T47D (cell line): ENCODE measurements at places on chromosomes 5 and 9.

- no peak for DNase-seq
Observed at GRCh38 chr5:99061711-99062110, 132.9 kb upstream of the CHD1 start.

- no peak for DNase-seq
Observed at GRCh38 chr9:99870126-99870525, 36.3 kb upstream of the STX17 start.

- peak; percentile 22 for DNase-seq
Observed at GRCh38 chr9:106286249-106286648, 576.7 kb upstream of the ZNF462 start.

DNA sequence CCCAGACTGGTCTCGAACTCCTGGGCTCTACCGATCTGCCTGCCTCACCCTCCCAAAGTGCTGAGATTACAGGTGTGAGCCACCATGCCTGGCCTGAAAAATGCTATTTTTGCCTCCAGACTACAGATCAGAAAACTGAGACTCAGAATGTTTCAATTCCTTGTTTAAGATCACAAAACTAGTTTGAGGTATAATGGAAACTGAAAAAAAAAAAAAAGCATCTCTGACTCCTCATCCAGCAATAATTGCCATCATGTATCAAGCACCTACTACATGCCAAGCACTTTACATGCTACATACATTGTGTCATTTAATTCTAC lies 35.6 kb downstream of the PLAC8L1 start:
- DNase-seq = no peak

GRCh38 chr5:86546044-86546443 lies 71.7 kb upstream of the COX7C start:
- DNase-seq = no peak

DNA sequence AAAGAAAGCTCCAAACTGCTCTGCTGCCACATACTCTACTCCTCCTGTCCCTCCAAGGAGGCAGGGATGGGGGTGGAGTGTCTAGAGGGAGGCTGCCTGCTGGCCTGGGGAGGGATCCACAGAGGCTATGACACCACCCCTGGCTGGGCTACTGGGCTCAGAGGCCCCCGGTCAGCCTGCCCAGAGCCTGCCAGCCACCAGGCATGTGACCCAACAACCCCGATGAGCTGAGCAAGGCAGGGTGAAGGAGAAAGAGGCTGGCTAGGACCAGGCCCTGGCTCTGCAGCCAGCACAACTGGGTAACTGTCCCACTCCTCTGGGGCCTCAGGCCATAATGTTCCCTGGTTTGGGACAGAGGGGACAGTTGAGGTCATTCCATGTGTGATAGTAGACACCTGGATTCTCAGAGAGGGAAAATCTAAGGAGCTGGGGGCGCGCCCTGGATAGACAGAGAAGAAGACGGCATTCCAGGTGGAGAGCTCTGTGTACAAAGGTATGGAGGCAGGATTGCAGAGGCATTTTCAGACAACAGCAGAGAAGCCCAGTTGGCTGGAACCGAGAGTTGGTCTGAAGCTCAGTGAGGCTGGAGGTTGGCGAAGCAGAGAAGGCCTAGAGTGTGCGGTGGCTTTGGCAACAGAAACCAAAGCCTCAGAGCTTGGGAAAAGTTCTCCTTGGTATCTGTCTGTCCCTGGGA lies 33.8 kb upstream of the IL17B start:
- DNase-seq = no peak

DNA sequence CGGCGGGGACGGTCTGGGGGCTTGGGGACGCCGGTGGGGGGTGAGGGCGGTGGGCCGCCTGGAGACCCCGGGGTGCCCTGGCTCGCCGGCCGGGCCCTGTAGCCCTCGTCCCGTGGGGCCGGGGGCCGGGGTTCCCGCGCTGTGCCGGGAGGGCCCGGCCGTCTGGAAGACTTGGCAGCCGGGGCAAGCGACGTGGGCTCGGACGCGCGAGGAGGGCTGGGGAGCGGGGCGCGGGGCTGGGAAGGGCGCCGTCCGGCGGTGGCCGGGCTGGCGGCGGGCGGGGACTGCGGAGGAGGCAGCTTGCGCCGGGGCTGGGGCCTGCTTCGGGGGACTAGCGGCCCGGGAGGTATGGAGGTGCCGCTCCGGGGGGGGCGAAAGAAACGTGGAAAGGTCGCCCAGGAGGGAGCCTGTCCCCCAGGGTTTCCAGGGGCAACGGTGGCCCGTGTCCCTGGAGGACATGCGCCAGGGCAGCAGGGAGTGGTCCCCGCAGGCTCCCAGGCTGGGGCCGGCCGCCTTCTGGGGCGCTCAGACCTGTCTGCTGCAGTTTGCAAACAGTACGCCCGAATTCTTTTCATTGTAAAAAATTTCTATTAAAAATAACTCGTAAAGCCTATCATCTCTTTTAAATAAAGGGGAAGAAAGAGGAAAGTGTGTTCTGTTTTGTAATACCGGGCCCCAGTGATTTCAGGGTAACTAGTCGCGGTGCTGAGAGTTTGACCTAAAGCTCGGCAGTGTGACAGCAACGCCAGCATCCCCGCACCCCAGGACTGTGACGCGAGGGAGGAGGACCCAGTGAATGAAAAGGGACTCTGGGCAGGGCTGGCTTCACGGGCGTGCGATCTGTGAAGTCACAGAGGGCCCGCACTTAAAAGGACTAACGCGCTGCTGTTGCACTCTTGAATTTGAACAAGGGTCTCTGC lies 752 bp upstream of the ANKH start:
- DNase-seq = no peak

DNA sequence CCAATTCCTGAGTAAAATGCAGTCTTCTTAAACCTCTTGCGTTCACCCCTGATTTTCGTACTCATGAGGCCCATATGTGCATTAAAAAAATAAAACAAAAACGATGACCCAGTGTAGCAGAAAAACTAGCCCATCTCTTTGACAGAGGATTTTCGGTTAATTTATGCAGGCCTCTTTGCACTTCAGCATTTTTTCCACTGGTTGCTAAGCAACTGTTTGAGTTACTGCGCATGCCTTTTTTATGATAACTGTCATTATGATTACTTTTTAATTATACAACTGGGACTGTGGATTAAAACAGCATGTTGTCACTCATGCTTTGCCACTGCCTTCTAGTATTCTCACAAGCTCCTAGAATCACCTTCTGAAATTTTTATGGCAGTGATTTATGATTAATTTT lies 165.0 kb downstream of the SMARCA2 start:
- no peak for DNase-seq

DNA sequence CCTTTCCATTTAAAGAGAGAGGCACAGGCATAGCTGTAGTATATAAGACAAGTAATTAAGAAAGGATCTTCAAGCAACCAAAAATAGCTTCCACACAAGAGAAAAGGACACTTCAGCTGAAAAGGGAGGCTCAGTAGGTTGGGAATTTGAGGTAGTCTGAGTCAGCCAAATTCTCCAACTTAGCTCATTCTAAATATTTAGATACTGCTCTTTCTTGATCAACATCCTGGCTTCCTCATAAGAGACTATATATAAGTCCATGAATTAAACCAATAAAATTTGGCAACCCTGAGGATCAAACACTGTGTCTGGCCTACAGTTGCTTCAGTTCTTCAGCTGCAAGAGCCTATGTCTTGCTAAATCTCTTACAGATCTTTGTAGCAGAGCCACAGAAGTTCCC lies 17.8 kb downstream of the HINT1 start:
- no peak for DNase-seq

GRCh38 chr9:85430659-85431338 lies 311.0 kb downstream of the AGTPBP1 start:
- no peak for DNase-seq

DNA sequence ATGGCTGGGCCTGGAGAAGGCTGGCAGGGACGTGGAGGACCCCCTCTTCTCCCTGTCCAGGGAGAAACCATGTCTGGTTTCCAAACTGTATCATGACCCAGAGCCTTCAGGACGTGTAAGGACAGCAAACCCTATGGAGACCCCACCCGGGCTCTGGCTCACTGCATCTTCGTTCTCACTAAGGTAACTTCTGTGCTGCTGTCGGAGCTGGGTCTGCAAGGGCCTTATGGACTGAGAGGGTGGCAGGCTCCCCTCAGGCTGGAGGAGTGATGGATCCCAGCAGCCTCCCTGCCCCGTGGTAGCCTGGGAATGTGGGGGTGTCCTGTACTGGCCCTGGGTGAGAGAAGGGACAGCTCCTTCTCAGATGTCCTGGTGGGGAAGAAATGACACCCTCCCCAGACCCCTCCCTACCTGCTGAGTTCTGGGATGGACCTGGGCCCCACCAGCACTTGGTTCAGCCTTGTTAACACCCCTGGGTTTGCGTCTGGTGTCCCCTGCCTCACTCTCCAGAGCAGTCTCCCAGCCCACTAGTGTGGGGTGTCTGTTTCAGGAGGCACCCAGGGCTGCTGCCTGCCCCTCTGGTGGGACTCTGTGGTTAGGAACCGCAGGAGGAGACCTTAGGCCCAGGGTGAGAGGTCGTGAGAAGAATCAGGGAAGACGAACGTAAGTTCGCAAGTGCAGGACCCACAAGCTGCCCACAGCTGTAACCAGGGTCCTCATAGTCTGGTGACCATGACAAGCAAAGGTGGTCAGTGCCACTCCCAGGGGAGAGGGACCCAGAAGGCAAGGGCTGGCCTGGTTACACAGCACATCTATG lies 6.6 kb downstream of the SPATA31E1 start:
- DNase-seq = no peak

- no peak for DNase-seq
Observed at GRCh38 chr9:127866535-127866934, 10.9 kb downstream of the AK1 start.

DNA sequence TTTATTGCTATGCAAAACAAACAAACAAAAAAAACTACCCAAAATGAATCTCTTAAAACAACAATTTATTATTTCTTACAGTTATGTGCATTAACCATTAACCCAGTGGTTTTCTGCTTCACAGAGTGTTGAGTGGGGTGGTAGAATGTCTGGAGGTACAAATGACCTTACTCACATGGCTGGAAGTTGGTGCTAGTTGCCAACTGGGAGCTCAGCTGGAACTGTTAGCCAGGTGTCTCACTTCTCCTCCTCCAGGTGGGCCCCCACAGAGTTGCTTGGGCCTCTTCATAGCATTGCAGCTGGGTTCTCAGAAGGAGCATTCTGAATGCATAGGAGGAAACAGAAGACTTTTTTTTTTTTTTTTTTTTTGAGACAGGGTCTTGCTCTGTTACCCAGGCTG lies 10.5 kb upstream of the B4GALT1 start:
- no peak for DNase-seq

- DNase-seq = no peak
Observed at GRCh38 chr9:76572151-76572550, 113.2 kb downstream of the GCNT1 start.

- DNase-seq = no peak
Observed at GRCh38 chr5:171926311-171926710, 80.1 kb downstream of the FBXW11 start.

GRCh38 chr5:135825373-135826220 lies 8.9 kb upstream of the SLC25A48 start:
- no peak for DNase-seq

DNA sequence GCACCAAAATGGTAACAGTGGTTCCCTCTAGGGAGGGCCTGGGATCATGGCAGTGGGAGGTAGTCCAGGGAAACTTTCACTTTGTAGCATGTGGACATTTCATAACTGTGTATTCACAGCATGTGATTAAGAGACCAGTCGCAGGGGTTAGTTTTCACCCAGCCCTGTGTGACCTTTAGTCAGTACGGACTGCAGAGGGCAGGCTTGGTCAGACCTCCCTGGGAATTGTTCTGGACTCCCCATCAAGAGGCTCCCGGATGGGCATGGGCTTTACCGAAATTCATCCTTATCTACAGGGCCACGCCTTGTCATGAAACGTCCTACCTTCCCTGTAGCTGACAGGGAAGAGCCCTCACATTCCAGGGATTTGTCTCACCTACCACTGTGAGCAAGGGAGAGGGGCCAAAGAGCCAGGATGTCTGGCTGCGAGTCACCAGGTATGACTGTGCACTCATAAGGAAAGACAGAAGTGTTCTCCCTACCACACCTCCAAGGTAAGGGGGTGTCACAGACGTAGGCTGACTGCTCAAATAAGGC lies 19.9 kb downstream of the GPX3 start:
- no peak for DNase-seq

DNA sequence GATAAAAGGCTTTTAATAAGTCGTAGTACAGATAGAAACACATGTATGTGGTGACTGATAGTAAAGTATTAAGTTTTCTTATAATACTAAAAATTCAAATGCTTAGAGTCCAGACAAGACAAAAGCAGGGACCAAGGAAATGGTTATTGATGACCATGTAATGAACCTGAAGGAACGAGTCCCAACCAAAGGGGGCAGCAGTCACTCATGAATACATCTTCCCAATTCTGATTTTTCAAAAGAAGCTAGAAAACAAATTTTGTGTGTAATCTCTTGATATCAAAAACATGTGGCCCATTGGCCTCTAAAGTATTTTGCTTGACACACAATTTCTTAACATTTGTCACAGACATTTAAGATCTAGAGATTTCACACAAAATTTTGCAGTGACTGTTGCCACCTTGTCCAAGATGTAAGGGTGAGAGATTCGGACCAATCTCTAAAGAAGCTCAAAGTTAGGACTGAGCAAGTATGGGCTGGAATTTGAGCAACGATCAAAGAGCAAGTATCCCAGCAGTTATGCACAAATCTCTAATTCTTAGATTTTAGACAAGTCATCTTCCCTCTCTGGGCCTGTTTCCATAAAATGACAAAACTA lies 66.8 kb downstream of the ARL15 start:
- DNase-seq = peak; percentile 62

DNA sequence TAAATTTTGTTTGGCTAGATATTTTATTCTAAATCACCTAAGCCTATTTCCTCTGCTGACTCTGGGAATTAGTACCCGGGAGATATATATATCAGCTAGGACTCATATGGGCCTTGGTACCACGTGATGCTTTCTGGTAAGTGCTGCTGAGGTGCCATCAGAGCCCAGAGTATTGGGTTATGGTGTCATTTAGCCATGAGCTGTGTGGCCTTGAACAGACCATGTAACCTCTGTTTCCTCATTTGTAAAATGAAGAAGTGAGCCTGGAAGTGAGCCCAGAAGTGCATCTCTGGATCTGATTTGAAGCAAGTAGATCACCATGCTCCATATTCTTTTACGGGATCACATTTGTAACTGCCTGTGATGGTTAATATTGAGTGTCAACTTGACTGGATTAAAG lies 126.1 kb downstream of the GPBP1 start:
- no peak for DNase-seq

DNA sequence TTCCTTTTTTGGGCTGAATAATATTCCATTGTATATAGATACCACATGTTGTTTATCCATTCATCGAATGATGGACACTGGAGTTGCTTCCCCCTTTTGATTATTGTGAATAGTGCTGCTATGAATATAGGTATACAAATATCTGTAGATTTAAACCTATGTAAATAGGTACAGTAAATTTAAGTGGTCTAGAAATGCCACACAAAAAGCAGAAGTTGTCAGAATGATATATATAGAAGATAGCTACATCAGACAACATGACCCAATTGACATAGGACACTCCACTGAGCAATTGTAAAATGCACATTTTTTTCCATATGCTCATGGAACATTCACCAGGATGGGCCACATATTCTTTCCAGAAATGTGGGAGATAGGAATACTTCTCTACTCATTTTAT lies 77.6 kb downstream of the SMIM15 start:
- DNase-seq = no peak

DNA sequence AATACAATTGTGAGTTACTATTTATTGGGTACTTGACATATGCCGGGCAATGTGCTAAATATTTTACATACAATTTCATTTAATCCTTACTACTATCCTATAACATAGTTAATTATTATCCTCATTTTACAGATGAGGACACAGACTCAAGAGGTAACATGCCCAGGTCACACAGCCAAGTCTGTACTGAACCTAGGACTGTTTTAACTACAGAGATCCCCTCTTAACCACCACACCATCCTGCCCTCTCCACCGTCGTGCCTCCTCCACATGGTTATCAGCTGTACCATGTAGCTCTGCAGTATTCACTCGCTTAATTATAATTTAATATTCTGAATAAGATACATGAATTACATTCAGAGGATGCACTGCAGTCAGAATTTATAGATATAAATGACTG lies 5.3 kb downstream of the RAB14 start:
- no peak for DNase-seq
